T-helper 1 cell treated with Interleukin-12 subunit alpha and Interleukin-12 subunit beta and Interleukin-4 antibody, amounts not matched to agents 30 ng/mL and 1 ng/mL, for 36 hours (primary cell): ENCODE measurements at places on chromosomes 6 and 20. TPM values are rescaled to one million over a fixed set of nuclear protein-coding genes. Genes with fewer than 3 reads are reported as not detected.

The CALHM4 gene
- not detected in 2 replicates for total RNA-seq

The EMILIN3 gene
- 0.07 and 0.10 TPM in 2 replicates for total RNA-seq

The SSTR4 gene
- total RNA-seq: not detected in 2 replicates

The GTSF1L gene
- 0.71 TPM in 1 of 2 replicates, not detected in the other for total RNA-seq

The PTCRA gene
- not detected in 2 replicates for total RNA-seq

The BTN3A1 gene
- 100.0 and 101 TPM in 2 replicates for total RNA-seq

The STX11 gene
- 26.8 and 27.5 TPM in 2 replicates for total RNA-seq

The CDC40 gene
- 25.9 and 33.4 TPM in 2 replicates for total RNA-seq

The SLC32A1 gene
- total RNA-seq: not detected in 2 replicates

The FAM217A gene
- total RNA-seq: not detected in 2 replicates

The VGLL2 gene
- total RNA-seq: not detected in 2 replicates

The SALL4 gene
- total RNA-seq: 0.12 and 0.29 TPM in 2 replicates

The ID4 gene
- not detected in 2 replicates for total RNA-seq

The CDH4 gene
- not detected in 2 replicates for total RNA-seq

The SIRPA gene
- total RNA-seq: not detected in 2 replicates

The FAM162B gene
- total RNA-seq: not detected in 2 replicates

The TPD52L1 gene
- not detected in 2 replicates for total RNA-seq

The SGK2 gene
- total RNA-seq: not detected in 2 replicates

The MDFI gene
- total RNA-seq: not detected in 2 replicates

The IRAK1BP1 gene
- 2.7 and 4.6 TPM in 2 replicates for total RNA-seq
